ENCODE measurements at places on chromosomes 12 and 14. TPM values are rescaled to one million over a fixed set of nuclear protein-coding genes. Genes with fewer than 3 reads are reported as not detected.

The ART4 gene
- 13.6 TPM for total RNA-seq

The KRT6C gene
- not detected for total RNA-seq

The KRT5 gene
- total RNA-seq = 1.4 TPM

The BMAL2 gene
- 0.68 TPM for total RNA-seq

The CMA1 gene
- not detected for total RNA-seq

The RNF212B gene
- not detected for total RNA-seq

The TTC5 gene
- total RNA-seq = 15.9 TPM

The RERG gene
- 3.2 TPM for total RNA-seq

GRCh38 chr14:71117839-71118743, 210.8 kb downstream of the PCNX1 start:
- no peak for DNase-seq

GRCh38 chr12:56839915-56840325, 76.8 kb downstream of the HSD17B6 start:
- peak; percentile 60 for DNase-seq

DNA sequence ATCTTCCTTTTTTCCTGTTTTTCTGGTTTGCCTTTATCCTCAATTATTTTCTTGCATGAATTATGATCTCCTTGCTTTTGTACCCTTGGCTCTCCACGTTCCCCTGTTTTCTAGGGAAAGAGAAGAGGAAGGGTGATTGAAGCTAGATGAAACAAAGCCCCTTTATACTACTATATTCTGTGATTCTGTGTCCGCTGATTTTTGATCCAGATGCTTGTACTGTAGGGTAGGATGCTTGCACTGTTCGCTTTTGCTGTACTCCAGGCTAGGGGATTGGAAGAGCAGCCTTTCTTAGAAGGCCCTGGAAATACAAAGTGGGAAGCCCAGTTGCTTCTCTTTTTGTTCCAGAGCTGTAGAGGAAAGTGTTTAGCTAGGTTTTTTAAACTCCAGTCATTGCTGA, 35.1 kb upstream of the KLHDC2 start:
- DNase-seq = no peak

DNA sequence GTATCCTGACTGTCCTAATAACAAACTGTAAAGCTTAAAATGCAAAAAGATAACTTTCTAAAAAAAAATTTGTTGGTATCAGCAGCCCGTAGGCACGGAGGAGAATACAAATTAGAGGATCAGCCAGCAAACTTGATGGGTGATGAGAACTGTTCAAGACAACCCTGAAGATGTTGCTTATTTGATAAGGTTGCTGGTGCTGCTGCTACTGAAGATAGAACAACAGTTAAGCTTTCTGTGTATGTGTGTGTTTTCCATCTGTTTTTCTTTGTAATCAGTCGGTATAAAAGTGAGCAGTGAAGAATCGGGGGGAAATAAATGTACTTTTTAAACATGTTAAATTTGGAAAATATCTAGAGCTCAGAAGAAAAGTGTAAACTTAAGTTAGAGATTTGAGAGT, 67.4 kb upstream of the POC1B start:
- DNase-seq = no peak

- DNase-seq = no peak
Observed at GRCh38 chr14:93329965-93330608, 2.7 kb downstream of the BTBD7 start.

DNA sequence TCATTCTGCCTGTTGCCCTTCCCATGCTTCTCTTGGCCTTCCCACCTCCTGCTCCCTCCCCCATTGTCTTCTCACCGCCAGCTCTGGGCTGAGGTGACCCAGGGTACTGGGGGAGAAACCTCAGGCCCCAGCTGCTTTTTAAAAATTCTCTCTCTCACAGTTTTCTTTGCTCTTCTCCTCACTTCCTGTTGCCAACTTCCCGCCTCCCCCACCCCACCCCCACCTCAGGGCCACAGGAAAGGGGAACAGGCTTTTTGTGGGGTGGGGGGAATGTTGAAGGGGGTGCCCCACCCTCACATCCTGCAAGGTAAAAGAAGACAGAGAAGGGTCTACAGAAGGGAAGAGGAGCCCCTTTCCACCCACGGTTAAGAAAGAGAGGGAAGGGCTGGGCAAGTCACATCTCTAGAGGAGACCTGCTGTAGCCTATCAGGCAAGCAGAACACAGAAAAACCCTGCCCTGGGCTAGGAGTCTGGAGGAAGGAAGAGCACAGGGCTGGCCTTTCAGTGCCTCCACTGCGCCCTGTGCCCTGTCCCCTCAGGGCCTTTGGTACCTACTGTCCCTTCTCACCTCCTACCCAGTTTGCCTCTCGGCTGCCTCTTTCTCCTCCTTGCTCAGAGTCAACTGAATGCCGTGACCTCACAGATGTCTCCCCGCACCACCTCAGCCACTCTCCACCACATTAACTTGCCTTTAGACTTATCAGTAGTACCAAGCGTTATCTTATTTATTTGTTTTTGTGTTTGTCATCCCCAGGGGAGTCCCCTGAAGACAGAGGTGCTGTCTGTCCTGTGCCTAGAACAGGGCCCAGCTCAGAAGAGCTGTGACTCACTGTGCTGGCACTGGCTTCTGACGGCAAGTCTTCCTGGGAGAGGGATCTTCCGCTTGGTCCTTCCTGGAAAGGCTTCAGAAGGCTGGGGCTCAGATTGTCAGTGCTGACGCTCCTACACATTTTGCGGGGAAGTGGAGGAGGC, 1.7 kb downstream of the ARHGAP9 start:
- no peak for DNase-seq

DNA sequence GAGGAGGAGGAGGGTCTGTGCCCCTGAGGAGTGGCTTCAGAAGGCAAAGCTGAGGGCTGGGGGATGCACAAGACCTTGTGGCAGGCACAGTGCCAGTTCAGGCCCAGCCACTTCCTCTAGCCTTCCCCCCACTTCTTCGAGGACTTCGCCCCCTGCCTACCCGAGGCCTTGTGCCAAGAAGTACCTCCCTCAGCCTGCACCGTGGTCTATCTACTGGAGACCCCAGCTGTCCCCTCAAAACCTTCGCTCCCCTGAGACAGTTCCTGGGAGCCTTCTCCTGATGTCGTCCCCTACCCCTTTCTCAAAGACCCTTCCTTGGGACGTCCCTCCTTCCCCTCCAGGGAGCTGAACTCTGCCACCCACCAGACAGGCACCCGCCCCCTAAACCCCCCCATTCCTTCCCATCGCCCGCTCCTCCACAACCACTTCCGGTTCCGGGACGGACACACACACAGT, 604 bp downstream of the ZNF384 start:
- peak; percentile 16 for DNase-seq

DNA sequence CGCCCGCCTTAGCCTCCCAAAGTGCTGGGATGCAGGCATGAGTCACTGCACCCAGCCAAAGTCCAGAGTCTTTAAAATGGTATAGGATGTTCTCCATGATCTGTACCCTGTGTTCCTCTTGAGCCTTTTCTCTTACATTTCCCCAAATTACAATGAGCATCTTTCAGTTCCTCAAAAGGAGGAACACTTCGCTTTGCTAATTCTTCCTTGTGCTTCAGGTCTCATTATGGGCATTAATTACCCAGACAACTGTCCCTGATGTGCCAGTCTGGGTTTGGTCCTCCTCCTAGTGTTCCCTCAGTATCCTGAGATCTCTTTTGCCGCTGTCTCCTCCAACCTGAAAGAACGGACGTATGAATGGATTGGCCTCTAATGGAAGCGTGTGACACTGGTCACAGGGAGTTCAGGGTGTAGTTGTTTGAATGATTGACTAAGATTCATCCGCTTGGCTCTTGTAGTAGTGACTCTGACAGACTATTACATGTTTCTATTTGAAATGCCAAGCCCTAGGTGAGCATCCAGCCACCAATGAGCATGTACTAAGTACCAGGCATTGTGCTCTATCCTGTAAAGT, 8.2 kb downstream of the PRKCH start:
- no peak for DNase-seq

DNA sequence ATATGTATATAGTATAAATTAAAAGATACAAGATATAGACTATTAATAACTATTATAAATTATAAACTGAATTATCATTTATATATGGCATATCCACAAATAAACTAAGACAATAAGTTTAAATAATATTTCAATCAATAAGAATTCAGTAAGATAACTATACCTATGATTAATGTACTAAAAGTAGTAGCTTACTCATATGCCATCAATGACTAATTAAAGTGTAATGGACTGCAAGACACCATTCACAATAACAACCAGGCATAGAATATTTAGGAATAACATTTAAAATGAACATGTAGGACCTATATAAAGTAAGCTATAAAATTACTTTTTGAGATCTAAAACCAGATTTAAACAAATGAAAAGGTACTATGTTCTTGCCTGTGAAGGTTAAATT, 18.8 kb downstream of the KCNC2 start:
- DNase-seq = no peak

- no peak for DNase-seq
Observed at GRCh38 chr12:46916796-46917419, 91.1 kb upstream of the SLC38A4 start.

GRCh38 chr12:118682656-118683055, 298.7 kb upstream of the SRRM4 start:
- DNase-seq = no peak

GRCh38 chr14:79608446-79608845, 602.9 kb downstream of the DIO2 start:
- no peak for DNase-seq

DNA sequence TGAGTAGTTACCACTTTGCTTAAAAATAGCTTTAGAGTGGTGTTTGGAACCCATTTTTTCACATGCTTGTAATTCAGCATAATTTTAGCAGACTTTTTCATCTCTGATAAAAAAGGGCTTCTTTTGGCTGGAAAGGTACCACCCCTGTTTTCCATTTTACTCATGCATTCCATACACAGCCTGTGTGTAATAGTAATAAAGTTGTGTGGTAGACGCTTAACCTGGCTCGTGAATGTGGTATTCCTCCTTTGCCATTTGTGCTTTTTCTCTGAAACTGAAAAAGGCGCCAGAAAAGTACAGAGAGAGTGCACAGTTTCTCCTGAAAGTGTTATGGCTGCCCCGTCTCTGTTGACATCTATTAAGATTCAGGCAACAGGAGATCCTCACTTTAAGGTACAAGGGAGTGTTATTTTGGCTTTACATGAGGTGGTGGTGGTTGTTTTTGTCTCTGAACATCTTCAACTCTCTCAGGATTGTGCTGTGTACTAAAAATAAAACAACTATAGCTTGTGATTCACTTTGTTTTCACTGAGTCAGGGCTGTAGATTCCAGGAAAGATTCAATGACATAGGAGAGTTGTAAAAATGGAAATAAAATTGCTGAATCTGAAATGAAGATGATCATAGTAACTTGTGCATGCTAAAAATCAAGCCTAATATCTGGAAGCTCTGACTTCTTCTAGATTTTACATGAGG, 45.6 kb upstream of the MIS18BP1 start:
- DNase-seq = no peak

- DNase-seq = no peak
Observed at GRCh38 chr12:80282761-80283160, 161.3 kb upstream of the PTPRQ start.

DNA sequence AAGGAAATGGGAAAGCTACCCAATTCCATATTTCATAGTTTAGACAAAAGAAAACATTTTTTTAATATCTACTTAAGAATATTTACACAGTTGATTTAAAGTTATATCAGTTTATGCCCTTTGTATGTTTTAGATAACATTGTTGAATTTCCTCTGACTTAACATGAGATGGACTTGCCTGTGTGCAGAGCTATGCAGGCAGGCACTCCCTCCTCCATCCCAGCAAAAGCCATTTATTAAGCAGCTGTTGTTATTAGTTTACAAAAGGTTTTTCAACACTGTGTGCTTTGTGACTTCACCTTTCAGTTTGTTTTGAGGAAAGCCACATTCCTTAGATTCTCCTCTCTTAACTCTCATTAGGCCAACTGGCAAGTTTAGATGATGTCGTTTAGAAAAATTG, 337.5 kb upstream of the PDE3A start:
- no peak for DNase-seq

GRCh38 chr12:106455111-106455510, 97.6 kb downstream of the POLR3B start:
- DNase-seq = no peak

DNA sequence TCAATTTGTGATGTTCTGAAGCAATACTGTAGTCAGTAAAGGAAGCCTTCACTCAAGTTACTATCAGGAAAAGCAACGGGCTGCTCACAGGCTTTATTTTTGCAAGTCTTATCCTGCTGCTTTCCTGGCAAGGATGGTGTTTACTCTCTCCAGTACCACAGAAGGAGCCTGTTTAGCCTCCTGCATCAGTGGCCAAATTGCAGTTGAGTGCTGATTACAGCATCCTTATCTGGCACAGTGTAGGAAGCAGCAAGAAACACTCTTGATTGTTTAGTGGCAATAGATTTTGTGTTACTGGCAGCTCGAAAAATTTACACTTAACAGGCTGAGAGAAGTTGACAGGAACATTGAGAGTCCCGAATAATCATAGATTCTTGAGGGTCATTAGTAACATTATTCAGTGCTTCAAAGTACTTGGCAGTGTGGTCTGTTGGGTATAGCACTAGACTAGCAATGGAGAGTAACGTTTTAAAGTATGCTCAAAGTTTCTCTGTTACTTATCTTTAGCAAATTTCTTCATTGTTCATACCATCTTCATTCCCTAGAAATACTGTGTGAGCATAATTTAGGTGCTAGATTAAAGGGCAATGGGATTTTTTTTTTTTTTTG, 11.7 kb downstream of the TULP3 start:
- peak; percentile 58 for DNase-seq

DNA sequence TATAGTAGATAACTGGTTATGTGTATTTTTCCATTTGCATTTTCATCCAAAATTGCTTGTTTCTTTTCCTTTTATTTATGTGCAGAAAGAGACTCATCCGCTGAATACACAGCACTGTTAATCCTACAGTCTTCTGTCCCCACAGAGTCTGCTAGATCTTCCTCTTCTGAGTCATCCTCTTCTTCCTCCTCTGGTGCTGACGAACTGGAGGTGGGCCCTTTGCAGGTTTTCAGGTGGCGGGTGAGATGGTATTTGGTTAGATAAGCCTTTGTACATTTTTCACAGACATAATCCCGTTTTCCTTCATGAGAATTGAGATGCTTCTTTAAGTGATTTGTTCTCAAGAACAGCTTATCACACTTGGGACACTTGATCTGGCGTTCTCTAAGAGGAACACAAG, 26.8 kb downstream of the PRDM4 start:
- no peak for DNase-seq

DNA sequence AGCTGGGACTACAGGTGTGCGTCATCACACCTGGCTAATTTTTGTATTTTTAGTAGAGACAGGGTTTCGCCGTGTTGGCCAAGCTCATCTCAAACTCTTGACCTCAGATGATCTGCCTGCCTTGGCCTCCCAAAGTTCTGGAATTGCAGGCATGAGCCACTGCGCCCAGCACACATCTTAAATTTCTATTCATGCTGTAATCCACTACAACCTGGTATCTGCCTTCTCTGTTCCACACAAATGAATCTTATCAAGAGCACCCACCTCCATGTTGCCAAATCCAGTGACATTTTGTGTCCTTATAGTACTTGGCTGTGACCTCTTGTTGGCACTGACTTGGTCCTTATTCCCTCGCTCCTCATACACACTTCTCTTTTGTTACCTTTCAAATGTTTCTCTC, 5.8 kb upstream of the BICD1 start:
- DNase-seq = no peak

DNA sequence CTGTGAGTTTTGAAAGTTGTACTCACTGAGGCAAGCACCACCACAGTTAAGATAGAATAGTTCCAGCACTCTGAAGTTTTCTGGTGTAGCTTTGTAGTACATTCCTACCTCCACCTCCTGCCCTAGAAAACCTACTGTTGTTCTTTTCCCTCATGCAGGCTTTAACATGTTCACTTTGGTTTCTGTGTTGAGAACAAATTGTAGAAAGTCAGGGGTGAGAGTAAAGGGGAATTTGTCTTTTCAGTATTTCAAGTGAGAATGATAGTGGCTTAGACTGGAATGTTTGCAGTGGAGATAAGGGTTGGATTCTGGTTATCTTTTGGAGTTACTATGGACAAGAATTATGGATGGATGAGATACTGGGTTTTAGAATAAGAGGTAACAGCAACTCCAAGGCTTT, 67.2 kb downstream of the AEBP2 start:
- no peak for DNase-seq

Data from thyroid gland (tissue), 4 donors.